ENCODE measurements at places on chromosomes 12 and 14.

DNA sequence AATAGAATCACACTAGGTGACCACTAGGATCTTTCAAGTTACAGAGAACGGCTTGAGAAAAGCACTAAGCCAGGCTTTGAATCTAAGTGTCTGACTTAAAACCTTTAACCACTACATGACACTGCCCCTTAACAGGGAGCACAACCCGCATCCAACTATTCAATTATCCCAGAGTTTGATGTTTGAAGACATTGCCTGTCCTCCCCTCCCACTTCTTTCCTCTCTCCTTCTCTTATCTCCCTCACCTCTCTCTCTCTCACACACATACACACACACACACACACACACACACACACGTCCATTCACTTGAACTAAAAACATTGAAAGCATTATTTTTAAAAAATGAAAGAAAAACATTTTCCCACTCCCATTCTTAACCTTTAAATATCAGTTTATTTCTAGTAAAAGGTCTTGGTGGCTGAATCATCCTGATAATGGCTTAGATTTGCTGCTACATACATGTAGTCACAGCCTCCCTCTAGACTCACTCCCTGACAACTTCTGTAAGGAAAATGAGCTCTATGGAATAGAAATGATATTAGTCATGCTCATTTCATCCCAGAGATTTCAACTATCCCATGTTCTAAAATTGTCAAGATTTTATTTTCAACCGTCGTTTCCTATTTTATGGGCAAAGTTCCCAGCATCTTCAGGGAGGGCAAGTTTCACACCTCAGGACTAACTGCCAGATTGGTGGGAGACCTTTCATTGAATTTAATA is 53.5 kb upstream of the RAP1B start:
- no peak for DNase-seq

DNA sequence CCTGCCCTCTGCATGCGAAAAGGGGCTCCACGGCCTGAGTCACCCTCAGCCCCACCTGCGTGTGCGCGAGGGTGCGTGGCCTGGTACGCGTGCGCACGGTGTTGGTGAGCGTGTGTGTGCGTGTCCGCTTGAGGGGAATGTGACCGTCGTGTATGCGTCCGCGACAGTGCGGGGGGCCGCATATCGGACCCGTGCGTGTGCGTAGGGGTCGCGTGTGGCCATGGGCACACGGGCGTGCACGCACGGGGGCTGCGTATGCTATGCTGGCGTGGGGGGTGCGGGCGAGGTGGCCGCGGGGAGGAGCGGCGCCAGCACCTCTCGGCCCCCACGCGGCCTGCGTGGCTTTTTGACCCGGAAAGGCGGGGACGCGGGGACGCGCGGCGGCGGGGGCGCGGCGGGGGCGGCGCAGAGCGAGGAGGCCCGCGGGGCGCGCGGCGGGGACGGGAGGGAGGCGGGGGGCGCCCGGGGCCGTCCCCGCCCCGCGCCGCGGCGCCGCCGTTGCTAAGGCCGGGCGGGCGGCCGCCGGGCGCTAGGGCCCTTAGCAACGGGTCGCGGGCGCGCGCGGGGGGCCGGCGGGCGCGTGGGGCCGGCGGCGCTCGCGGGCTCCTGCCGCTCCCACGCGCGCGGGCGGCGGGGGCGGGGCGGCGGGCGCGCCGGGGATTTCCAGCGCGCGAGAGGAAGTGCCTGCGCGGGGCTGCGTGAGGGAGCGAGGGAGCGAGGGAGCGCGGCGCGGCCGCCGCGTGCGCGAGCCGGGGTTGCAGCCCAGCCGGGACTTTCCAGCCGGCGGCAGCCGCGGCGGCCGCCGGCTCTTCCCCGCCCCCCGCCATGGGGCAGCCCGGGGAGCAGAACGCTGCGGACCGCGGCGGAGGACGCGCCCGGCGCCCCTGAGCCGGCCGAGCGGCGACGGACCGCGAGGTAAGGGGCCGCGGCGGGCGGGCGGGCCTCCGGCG is at the start of gene TRAF3:
TRAF3 (plus strand) TSS at position 689 of the 950 bp plus-strand sequence. CDS start 92,753 bp downstream, outside the sequence.
- no peak for DNase-seq

GRCh38 chr12:14362352-14362751 is 3.1 kb upstream of the ATF7IP start:
- DNase-seq = no peak

GRCh38 chr12:13362260-13362841 is 165.8 kb downstream of the EMP1 start:
- no peak for DNase-seq

DNA sequence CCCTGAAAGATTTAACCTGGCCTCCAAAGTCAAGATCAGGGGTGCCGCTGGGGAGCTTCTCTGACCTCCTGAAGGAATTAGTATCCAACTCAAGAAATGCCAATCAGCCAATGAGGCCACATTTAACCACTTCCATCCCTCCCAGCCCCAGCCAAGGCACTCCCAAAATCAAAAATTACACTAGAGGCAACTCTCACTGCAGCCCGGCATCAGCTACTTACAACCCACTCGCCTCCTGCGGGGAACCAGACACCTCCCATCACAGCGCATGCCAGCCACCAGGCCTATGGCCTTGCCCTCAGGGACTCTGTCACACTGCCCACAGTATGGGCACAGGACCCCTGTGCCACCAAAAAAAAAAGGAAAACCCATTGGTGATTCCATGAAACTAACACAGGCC is 62.3 kb upstream of the DDX11 start:
- no peak for DNase-seq
